ENCODE measurements at places on chromosomes 2 and 18.
A peak's percentile ranks its signal among the peaks of the same experiment; 100 is the strongest.

GRCh38 chr2:44075541-44075940 is 79.8 kb upstream of the LRPPRC start:
- no peak for DNase-seq

DNA sequence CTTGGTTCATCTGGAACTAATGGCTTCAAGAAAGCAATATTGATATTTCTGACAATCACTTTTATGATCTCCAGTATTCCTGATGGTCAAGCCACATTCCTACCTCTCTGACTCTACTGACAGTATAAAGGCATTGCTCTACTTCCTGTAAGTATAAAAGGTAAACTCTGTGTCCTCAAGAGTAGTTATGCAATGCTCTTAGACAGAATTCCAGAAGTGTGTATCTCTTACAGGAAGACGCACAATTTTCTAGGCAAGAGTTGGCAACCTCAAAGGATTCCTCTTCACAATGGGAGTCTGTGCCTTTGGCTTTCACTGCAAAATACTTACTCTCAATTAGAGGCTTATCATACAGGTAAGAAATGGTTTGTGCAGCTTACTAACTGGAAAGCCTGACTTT is 100.1 kb downstream of the THADA start:
- no peak for DNase-seq

DNA sequence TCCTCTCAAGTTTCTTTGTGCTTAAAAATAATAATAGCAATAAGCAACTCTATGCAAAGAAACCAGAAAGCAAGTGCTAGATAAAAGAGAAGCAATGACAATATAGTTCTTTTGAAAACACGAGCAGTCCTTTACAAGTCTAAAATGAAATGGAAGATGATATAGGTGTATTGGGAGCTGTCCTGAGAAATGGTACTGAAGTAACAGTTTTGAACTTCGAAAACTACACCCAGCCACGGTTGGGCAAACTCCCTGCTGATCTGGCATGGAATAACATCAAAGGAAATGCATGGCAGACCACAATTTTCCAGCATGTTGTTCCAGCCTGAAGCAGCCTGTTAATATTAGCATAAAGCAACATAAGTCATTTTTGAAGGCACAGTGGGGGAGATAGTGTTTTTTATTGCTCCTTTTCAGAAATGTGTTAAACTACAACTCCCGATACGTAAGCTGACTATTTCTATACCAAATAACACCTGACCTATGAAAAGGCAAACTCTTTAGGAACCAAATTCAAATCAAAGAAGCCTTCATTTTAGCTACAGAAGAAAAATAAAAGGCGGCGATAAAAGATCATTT is 596.1 kb upstream of the KLHL29 start:
- no peak for DNase-seq

- DNase-seq, result no peak
Observed at GRCh38 chr18:45932708-45933107, 34.4 kb downstream of the EPG5 start.

DNA sequence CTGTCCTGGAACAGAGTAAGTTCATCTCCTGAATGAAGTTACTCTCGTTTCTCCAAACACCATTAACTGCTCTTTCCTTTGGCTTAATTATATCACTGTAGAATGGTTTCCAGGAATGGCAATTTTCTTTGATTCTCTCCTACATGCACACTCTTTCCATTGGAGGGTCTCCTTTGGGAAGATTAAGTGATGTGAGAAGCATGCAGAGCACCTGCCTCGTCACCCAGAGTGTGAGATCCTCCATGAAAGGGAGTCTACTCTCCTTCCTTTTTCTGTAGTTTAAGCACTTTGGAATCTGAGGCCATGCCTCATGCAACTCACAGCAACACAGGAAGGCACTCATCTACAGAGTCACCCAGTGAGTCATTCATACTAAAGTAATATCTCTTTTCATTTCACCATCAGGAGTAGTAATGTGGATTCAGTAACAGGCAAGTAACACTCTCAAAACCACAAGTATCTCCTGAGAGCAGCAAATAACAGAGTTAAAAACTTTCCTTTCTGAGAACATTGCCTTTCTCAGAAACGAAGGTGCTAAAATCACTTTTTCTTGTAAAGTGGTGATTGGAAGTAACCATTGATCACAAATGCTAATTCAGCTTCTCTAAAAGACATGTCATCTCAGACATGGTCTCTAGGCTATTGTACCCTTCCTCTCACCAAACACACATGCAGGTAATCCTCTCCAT is 52.8 kb upstream of the IL1RL1 start:
- peak; percentile 62 for DNase-seq

- DNase-seq, result no peak
Observed at GRCh38 chr2:6872394-6872793, 5.2 kb upstream of the RSAD2 start.

DNA sequence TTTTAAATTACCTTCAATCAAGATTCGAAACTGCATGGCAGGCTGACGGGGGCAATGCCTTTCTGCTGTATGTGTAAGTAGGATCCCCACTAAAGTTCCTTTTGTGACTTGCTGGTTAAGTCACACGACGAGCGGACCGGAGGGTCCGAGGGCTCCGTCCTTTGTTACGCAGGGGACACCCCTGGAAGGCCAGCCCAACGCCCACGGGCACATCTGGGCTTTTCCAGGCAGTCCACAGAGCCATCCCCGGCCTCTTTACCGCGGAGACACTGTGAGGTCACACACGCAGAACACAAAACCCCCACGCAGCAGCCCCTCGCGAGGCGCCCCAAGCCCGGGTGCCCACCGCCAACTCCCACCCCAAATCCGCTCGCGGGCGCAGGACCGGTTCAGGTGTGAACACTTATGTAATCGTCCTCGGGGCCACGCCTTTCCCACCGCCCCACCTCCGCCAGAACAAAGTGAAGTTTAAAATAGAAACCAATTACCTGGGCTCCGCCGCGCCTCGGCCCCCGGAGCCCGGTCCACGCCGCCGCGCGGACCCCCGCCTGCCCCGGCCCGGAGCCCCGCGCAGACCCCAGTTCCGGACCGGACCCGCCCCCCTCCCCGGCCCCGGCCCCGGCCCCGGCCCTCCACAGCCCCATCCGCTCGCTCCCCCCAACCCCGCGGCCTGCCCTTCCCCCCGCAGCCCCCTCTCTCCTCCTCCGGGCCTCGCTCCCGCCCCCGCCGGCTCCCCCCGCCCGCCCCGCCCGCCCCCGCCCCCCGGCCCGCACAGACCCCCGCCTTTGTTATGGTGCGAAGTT is 4.2 kb downstream of the ZNF516 start:
- peak; percentile 44 for DNase-seq

DNA sequence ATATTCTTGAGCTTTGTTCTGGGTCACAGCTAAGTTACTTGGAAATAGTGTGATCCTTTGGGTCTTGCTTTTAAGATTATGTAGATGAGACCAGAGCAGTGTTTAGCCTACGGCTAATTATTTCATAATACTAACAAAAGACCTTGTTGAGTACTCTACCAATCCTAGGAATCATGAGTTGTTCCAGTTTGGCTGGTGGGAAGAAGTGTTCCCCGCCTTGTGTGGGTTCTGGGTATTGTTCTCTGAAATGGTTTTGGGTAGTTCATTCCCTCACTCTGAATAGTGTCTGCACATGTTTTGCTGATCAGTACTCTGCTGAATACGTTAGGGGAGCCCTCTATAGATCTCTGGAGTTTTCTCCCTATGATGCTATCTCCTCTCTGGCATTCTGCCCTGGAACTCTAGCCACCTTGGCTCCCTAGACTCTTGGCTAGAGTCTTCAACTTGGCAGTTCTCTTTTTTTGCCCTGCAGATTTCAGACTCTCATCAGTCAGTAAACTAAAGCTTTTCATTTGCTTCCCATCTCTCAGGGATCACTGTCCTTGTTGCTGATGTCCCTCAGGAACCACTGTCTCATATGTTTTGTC is 48.4 kb downstream of the NEMP2 start:
- DNase-seq, result no peak

DNA sequence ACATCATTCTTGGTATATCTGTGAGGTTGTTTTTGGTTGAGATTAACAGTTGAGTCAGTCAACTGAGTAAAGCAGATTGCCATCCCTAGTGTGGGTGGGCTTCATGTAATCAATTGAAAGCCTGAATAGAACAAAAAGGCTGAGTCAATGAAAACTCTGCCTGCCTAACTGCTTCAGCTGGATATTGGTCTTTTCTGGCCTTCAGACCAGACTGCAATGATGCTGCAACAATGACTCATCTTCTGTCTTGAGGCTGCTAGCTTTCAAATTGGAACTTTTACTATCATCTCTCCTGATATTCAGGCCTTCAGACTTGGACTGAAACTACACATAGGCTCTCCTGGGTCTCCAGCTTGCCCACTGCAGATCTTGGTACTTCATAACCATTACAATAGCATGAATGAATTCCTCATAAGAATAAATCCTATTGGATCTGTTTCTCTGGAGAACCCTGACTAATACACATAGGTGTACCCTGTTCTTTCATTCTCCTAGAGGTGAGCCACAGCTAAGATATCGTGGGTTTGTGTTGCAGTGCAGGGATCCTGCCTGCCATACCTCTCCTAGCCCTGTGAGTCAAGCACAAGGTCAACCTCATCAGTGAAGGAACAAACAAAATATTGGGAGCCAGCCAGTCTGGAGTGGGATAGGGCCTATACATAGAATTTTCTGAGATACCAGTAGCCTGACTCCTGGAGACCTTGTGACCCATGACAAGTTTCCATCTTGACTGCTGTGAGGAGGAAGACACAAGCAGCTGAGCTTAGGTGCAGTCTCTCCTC is 473.8 kb downstream of the DCC start:
- DNase-seq, result no peak

GRCh38 chr2:232894251-232894650 is 24.2 kb downstream of the SNORC start:
- no peak for DNase-seq

All from CD4-positive, alpha-beta T cell treated with Interleukin-15 for 4 hours (primary cell).